ENCODE measurements at places on chromosomes 4 and X.
A peak's percentile ranks its signal among the peaks of the same experiment; 100 is the strongest.

DNA sequence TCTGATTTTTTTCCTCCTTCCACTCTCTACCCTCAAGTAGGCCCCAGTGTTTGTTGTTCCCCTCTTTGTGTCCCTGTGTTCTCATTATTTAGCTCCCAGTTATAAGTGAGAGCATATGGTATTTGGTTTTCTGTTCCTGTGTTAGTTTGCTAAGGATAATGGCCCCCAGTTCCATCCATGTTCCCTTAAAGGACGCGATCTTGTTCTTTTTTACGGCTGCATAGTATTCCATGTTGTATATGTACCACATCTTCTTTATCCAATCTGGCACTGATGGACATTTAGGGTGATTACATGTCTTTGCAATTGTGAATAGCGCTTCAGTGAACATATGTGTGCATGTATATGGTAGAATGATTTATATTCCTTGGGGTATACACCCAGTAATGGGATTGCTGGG, 54.5 kb upstream of the BTC start:
- DNase-seq: no peak

- no peak for DNase-seq
These were observed 116.6 kb upstream of the DIAPH2 start for GRCh38 chrX:96568071-96568470.

DNA sequence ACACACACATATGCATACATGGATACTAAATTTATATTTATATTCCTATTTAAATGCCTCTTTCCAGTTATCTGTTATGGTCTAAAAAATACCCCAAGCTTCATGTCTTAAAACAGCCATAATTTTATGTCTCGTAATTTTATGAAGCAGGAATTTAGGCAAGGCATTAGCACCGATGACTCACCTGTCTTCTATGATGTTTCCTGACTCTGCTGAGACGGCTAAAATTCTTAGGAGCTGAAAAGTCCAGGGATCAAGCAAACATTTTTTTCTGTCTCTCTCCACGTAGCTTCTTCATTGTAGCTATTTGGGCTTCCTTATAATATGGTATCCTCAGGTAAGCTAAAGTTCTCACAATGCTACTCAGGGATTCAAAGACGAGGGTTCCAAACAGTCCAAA, 930.3 kb downstream of the STIM2 start:
- DNase-seq: no peak

DNA sequence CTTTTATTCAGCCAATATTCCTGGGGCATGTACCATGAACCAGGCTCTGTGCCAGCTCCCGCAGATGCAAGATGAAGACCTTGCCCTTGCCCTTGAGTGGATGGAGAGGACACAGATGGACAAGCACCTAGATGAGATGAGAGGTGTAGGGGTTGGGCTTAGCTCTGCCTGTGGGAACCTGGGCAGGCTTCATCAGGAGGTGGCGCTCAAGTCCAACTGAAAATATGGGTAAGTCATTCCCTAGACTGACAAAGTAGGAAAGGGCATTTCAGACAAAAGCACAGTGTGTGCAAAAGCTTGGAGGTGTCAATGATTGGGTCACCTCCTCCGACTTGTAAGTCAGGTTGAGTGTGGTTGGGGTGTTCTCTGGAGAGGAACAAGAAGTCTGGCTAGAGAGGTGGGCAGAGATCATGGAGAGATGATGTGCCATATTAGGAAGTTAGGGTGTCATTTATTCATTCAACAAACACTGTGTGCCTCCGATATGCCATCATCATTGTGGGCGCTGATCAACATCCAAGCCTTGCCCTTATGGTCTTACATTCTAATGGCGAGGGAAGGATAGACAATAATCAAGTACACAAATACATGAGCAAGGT, 64.6 kb downstream of the ANAPC4 start:
- DNase-seq: no peak

DNA sequence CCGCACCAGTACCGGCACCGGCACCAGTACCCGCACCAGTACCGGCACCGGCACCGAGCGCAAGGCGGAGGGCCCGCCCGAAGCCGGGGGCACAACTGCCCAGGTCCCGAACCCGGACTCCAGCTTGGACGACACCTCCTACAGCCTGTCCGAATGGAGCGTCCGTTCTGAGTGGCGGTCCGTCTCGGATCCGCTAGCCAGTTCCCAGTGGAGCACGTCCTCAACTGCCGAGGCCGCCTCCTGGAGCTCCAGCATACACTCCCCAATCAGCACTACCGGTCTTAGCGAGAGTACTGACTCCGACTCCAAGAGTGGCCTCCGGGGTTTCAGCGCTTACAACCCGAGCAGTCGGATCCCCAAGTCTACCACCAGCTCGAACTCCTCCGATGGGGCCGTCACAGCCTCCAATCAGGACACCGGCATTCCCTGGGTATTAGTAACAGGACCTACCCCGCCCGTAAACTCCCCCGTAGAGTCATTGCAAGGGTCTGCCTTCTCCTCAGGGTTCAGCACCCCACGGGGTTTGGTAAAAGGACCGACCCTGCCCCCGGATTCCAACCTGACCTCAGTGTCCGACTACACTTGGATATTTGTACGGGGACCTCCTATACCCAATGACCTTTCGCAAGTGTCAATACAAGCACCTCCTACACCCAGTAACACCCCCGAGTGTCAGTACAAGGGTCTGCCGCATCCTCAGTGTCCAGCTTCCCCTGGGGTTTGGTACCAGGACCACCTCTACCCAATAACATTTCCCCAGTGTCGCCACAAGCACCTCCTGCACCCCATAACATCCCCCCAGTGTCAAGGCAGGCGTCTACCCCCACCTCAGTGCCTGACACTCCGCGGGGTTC, 721 bp upstream of the MAOA start:
- DNase-seq: no peak

- DNase-seq: no peak
These were observed 288.9 kb downstream of the IL1RAPL2 start for GRCh38 chrX:104854790-104855340.

GRCh38 chr4:139392797-139393196, 61.1 kb upstream of the RAB33B start:
- no peak for DNase-seq

- no peak for DNase-seq
These were observed 156.5 kb upstream of the ETNPPL start for GRCh38 chr4:108919226-108919893.

- no peak for DNase-seq
These were observed 33.4 kb upstream of the SRD5A3 start for GRCh38 chr4:55312489-55313101.

DNA sequence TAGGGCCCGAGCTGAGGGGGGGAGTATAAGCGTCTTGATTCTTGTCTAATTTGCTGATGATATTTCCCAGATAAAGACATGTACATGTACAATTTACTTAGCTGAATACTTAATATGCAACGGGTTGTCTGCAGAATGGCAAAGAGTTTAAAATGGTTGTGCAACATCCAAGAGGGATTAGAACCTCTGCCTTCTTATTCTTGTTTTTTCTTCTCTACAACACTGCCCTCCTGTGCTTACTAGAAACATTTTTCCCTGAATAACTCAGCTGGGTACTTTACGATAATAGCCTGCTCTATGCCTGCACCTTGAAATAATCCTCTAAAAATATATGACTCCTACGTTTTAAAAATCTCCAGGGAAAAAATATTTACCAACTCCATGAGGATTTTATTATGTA, 41.8 kb downstream of the INTS12 start:
- no peak for DNase-seq

DNA sequence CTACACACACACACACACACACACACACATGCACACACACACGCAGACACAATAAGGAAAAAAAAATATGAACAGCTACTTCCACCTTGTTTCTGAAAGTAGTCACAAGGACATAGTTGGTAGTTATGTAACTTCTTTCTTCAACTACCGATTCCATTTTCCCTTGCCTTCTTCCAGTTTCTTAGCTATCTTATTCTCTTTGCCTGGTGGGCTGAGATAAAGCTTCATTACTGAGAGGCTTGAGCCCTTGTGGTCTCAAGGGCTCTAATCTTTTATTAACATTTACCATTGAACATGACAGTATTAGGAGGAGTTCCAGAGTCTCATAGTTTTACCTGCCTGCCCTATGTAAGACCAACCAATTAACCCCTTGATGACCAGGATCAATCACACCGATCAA, 8.9 kb upstream of the SMIM10 start:
- no peak for DNase-seq

- DNase-seq: no peak
These were observed 105.2 kb downstream of the UCHL1 start for GRCh38 chr4:41361794-41362526.

GRCh38 chr4:101178731-101179130, 168.6 kb downstream of the PPP3CA start:
- no peak for DNase-seq

- DNase-seq: peak; percentile 28
These were observed 58.0 kb upstream of the DDX3X start for GRCh38 chrX:41275661-41276609.

DNA sequence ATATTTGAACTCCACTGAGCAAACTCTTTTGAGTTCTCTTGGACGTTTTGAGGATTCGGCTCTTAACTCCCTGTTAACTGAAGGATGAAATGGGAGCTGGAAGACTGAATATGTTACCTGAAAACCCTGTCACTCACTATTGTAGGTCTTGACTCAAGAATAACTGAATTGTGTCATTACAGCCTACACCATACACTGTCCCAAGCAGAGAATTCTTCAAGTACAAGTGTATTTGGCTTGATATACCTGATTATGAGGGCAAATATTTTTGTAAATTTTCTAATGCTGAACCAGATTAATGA, 276.1 kb downstream of the CFAP299 start:
- DNase-seq: no peak

- DNase-seq: no peak
These were observed 33.3 kb downstream of the CASK start for GRCh38 chrX:41890026-41890423.

DNA sequence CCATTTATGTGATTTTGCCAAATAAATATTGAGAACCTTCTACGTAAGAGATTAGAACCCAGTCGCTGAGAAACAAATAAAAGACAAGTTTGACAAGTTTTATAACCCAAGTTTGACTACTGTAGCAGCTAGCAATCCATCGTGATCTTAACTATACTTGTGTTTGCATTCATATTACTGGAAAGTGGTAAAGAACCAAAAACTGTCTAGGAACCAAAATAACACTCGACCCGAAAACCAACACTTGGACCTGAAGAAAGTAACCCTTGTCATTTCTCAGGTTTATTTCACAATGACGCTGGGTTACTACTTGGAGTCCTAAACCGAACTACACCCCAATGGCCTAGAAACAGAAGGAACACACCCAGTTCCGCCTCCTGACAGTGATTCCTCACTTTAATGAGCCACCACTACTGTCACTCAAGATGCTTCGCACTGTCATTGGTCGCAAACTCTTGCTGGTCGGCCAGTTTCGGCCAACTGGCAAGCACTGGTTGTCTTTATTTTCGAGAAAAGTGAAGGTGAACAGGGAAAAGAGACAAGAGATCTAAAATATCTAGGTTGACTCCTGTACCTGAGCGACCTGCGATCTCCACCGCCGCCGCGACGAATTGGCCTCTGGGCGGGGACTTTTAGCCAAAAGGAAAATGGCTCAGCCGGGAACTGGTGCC, 496 bp downstream of the FBXO8 start:
- peak; percentile 85 for DNase-seq

DNA sequence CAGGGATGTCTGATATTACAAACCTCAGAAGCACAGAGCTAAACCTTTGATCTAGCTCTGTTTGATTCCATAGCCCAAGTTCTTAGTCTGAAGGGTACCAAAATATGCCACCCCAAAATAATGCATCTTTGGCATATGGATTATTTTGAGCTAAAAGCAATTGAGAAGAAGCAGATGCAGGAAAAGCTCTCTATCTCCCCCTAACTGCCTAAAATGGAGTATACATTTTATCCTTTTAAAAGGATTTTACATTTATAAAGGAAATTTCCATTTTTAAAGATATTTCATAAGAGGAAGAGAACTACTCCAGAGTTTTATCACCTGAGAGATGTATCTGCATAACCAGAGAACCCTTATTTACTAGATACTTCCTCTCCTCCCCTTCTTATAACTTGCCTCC, 158.7 kb downstream of the ZNF674 start:
- DNase-seq: no peak

- no peak for DNase-seq
These were observed 562.3 kb upstream of the NDST4 start for GRCh38 chr4:115675719-115676118.

GRCh38 chrX:15854712-15855567, at the start of gene AP1S2:
TSS of gene AP1S2 (minus strand) at chrX:15854813. CDS start at chrX:15852524, 2,289 bp downstream.
- peak; percentile 42 for DNase-seq

DNA sequence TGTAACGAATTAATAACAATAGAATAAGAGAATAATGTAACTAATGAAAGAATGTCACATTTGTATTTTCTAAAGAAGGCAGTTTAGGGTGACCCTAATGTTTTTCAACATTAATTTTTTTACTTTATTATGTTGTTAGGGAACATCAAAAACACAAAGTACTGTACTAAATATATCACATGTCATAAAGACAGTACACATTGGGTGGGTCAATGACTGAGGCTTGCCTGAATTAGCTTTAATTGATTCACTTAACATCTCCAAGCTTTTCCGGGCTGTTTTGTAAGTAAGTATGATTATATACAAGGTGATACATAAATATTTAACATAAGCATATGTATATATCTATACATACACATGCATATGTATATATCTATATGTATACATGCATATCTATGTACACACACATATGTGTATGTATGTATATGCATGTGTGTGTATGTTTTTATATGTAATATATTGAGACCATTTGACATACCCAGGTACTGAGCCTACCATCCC, 43.4 kb upstream of the KLF3 start:
- no peak for DNase-seq

GRCh38 chrX:39811376-39811775, 286.4 kb downstream of the BCOR start:
- DNase-seq: no peak

DNA sequence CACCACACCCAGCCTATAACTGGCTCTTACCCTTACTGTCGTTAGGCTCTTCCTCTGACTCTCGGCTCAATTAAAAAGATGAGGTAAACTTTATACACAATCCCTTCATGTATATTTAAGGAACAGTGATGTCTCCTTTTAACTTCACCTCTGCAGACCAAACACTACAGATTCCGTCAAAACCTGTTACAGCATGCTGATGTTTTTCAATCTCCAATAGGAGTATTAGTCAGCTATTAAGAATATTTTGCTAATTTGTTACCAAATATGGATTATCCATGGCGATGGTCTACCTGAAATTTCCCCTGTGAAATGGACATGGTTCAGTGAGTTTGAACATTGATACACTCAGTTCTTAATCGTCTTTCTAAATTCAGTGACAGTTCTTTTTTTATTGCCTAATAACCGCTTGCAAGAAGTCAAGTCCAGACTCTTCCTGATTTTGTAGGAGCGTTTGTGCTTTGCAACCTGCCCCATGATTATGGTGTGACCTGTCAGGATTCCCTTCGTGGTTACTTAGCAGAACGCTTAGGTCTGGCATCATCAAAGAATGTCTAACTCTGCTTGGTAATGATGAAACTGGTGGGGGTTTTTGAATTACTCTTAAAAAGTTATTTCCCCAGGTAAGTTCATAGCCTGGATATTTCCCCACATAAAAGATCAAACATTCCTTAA, 72.2 kb upstream of the STOX2 start:
- DNase-seq: no peak

- no peak for DNase-seq
These were observed 59.0 kb downstream of the AFAP1 start for GRCh38 chr4:7880683-7881082.

GRCh38 chrX:37714479-37714878, 28.9 kb downstream of the XK start:
- no peak for DNase-seq

- DNase-seq: no peak
These were observed 56.0 kb downstream of the NCAPG start for GRCh38 chr4:17866810-17867209.

- no peak for DNase-seq
These were observed 149.4 kb downstream of the NDST4 start for GRCh38 chr4:114964026-114964425.

GRCh38 chrX:28498658-28499057, 88.6 kb upstream of the IL1RAPL1 start:
- DNase-seq: no peak

Measured in urinary bladder (tissue), 4 donors.